ENCODE measurements at places on chromosomes 6 and 20.

DNA sequence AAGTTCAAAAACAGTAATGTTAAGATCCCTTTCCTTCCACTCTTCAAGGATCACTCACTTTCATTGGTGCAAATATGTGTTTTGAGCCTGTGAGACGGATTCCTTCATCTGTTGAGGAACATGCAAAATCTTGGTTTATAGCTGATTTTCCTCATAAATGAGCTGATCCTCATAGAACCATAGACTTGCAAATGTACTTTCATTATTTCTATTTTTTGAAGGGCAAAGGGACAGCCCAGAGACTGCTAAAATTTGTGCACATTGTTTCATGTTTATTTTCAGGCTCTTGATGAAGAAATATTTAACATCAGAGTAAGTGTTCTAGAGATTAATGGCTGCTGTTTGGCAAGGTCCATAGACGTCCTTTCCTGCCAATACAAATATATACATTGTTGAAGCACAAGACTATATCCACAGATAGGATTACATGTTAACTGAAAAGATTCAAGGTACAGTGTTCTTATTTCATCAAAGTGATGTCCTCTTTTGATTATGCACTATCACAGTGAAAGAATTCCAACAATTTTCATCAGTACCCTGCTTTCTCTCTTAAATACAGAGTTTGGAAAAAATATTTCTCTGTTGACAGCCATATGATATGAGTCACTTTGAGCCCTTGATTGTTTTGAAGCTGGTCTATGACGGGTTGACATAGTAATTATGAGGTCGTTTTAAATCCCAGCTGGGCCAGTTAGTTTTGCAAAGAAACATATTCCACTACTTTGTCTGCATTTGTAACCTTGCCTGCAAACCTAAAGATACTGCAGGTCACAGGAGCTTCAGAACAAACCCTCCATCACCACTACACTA is 95.7 kb downstream of the FILIP1 start:
- no peak for DNase-seq

- DNase-seq, result no peak
These were observed 273.2 kb downstream of the HIVEP2 start for GRCh38 chr6:142671791-142672190.

DNA sequence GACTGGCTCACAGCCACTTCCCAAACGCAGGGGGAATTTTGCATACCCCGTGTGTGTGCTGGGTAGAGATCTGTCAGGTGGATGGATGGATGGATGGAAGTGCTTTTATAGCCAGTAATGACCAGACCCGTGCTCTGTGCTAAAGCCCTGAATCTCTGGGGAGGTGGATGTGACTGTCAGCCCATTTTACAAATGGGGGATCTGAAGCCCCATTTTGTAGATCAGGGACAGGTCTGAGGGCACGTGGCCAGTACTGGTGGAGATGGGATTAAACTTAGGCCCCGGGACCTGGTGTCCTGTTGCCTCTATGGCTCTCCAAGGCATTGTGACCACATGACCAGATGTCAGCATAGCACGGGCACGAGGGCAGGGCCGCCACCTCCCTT is 38.2 kb upstream of the ZBP1 start:
- no peak for DNase-seq

GRCh38 chr20:39445095-39445494 is 483.0 kb downstream of the DHX35 start:
- DNase-seq, result no peak

DNA sequence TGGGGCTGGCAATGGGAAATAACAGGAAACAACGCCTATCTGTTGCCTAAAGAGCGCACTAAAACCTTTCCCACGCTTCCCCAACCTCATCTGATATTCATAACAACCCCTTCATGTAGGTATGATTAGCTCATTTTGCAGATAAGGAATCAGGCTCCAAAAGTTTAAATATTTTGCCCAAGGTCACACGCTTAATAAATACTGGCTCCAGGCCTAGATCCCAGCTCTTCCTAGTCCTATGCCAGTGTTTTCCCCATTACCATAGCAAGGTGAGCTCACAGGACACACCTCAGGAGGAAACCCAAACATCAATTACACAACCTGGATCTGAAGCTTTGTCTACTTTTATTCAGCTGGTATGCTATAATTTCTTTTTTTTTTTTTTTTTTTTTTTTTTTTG is 19.6 kb downstream of the MBOAT1 start:
- no peak for DNase-seq

DNA sequence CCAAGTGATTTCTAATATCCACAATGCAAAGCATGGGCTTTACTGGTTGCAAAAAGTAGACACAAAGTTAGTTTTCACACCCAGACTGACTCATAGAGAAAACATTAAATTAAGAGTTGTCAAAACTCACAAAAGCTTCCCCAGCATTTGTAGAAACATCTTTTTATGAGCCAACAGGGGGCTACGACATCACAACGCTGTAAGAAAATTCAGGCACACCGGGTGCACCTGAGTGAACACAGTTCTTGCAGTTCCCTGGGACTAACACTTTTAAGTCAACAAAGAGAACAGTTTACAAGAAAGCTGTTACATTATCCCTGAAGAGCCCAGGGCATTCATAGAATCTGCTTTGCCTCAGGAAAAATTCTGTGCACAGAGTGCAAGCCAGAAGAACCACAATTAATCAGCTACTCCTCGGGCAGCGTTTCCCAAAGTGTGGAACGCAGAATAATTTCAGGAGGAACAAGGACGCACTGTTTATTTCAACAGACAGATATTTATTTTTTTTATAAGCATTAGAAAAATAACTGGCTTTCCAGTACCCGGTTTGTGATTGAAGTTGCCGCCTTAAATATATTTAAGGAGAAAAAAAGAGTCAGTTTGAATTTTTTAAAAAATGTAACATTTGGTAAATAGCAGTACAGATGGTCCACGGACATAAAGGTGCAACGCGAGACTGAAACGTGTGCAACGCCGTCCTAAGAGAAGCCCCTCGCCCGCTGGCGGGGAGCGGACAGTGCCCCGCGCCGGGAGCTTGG is 1.2 kb downstream of the NCOA5 start:
- DNase-seq, result no peak

- no peak for DNase-seq
These were observed 91.5 kb upstream of the SASH1 start for GRCh38 chr6:148250975-148251685.

GRCh38 chr6:160837146-160837545 is 135.1 kb downstream of the PLG start:
- DNase-seq, result no peak

GRCh38 chr6:87968435-87969278 is 79.0 kb upstream of the SPACA1 start:
- no peak for DNase-seq

GRCh38 chr6:44113414-44113813 is 13.8 kb downstream of the MRPL14 start:
- no peak for DNase-seq

DNA sequence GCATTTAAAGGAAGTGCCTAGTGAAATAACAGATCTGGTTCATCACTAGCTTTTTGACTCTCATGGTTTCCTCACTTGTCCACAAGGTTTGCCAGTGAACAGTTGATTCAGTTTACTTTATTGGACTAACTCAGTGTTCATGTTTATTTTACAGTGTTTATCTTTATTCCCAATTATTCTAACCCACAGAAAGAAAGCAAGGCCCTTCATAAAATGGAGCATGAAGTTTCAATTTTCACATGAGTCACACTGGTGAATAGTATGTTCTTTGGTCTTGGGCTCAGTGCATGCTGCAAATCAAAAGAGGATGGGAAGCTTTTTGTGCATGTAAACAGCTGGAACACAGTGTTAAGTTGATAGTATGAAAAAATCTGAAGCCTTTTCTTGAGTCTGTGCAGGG is 217.6 kb upstream of the HDDC2 start:
- DNase-seq, result no peak

- DNase-seq, result no peak
These were observed 428.6 kb downstream of the HACE1 start for GRCh38 chr6:104431096-104431495.

DNA sequence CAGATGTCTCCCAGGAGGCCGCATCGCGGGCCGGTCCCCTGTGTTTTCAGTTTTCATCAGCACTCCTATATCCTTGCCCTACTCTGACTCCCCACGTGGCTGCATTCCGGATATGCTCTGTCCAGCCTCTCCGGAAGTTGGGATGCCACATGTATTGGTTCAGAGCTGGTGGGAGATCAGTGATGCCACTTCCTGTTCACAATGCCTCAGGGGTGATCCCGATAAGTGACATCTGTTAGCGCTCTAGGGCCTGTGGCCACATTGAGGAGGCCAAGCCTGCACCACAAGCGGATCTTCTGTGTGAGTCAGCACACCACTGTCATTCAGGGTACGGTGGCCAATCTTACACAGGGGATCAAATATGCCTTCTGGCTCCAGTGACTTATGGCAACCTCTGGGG is 57.8 kb downstream of the PPP1R3G start:
- no peak for DNase-seq

GRCh38 chr20:38804221-38804620 is 1.3 kb upstream of the PPP1R16B start:
- no peak for DNase-seq

DNA sequence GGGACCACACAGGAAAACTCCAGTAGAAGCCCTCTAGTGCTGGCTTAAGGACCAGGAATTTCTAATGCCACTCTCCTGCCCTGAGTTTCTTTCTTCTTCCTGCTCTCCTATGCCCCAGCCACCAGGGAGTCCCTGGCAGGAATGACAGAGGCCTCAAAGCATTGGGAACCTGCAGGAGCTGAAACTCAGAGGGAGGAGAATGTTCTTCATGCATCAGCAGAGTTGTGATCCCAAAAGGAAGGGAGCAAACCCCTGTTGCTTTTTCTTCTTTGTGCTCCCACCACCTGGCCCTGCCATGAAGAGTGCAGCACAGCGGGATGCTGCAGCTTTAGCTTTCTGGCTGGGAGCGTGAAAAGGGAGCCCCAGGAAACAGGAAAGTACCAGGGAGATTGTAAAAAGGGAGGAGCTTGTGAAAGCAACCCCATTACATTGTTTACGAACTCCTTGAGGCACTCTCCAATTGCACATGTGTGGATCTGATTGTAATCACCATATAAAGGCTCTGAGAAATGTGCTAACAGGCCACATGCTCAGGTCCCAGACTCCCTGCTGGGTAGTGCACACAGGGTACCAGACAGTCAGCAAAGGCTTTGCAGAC is 34.7 kb upstream of the FKBP1A start:
- no peak for DNase-seq

DNA sequence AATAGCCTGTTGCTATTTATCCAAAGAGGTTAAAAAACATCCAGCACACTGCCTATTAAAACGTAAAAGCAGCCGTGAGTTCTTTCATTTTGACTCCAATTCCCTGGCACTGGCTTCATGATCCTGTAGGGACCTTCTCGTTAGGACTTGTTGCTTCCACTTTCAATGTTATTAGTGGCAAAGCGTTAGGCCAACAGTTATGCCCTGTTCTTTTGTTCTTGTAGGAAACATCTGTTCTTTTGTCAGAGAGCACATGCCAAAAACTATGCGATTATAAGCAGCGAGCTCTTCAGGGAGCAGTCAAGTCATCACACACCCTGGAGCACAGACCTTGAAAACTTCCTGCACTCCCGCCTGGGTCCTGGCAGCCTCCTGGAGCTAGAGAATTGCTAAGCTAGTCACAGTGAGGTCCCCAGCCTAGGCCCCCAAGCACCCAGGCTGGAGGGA is 609.5 kb upstream of the ARID1B start:
- DNase-seq, result no peak

- DNase-seq, result no peak
These were observed 1.7 kb upstream of the BLCAP start for GRCh38 chr20:37529214-37529967.

DNA sequence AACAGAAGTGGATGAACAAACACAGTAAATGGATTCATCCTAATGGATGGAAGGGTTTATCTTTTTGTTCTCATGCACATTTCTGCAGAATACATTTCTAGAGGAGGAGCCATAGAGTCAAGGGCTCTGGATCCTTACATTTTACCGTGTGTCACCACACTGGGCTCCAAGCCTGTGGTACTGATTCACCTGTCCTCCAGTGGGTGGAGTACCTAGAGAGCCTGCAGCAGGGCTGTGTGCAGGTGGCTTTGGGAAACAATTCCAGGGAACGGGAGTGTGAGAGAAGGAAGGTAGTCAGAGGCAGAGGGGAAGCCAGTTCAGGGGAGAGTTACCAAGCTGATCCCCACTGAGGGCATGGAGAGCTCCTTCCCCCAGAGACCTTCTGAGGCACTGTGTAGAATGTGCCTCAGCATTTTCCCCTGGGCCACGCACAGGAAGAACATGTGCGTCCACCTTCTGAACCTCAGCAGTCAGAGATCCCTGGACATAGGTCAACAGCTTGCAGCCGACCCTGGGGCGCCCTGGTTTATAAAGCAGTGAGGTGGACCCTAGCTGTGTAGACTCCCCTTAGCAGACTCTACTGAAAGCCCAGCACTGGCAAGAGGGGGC is 85.3 kb upstream of the SLC22A23 start:
- no peak for DNase-seq

DNA sequence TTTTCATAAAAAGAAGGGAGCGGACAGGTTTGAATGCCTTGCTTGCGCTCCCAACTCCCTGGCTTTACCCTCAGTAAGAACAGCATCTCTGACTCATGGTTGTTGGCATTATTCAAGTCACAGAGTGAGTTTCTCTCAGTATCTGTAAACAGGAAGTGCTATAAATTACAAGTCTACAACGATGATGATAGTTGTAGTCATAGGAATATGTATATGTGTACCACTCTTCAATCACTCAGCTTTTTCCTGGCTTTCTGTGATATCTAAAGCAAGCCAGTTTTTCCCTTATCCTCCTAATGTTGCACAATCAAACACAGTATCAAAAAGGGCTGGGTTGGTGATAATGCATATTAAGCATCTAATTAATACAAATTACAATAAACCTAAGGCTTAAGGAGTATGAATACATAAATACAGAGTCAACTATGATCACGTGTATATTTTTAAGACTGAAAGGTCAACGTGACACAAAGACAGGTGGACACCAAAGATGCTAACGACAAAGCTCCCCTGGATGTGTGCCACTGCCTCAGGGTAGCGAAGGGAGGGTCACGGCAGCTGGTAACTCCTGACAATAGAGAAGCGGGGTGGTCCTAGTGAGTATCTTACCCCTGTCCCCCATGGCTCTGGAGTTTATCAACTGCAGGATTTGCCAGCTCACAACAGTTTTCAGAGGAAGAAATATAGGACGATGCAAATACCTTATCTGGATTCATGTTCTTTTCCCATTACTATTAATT is 202.8 kb downstream of the BTBD9 start:
- DNase-seq, result no peak

GRCh38 chr20:62133051-62133845 is 9.9 kb downstream of the PSMA7 start:
- no peak for DNase-seq

- no peak for DNase-seq
These were observed 3.9 kb upstream of the TNFRSF6B start for GRCh38 chr20:63692436-63693082.
